ENCODE measurements at places on chromosomes 5 and 9.

- no peak for DNase-seq
Measured at GRCh38 chr9:85404911-85405565, 336.7 kb downstream of the AGTPBP1 start.

GRCh38 chr5:101009758-101010519, 106.9 kb upstream of the ST8SIA4 start:
- DNase-seq: no peak

DNA sequence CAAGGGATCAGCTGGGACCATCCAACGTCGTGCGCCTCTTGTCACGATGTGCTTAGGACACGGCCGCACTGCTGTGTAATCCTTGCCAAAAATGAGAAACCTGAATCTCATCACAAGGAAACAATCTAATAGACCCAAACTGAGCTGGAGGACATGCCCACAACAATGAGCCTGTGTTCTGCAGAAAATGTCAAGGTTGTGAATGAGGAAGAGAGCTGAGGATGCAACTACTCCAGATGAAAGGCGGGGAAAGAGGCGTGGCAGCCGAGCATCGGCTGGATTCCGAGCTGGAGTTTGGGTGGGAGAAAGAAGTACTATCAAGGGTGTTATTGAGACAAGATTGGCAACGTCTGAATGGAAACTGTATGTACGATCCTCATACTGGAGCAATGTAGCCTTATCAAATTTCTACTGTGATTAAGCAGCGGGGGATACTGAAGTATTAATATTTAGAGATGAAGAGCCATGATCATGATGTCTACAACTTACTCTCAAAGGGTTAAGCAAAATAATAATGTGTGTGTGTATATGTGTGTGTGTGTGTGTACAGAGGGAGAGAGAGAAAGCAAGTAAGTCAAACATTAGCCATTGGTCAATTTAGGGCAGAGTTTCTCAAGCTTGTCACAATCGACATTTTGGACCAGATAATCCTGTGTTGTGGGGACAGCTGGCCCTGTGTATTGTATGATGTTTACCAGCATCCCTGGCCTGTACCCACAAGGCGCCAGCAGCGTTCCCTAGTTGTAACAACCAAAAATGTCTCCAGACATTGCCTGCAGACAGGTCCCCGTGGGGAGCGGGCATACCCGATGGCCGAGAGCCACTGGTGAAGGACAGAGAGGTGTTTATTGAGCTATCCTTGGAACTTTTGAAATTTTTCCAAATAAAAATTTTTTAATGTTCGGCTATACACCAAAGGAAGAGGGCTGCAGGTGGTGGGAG, 46.5 kb downstream of the DUSP1 start:
- no peak for DNase-seq

DNA sequence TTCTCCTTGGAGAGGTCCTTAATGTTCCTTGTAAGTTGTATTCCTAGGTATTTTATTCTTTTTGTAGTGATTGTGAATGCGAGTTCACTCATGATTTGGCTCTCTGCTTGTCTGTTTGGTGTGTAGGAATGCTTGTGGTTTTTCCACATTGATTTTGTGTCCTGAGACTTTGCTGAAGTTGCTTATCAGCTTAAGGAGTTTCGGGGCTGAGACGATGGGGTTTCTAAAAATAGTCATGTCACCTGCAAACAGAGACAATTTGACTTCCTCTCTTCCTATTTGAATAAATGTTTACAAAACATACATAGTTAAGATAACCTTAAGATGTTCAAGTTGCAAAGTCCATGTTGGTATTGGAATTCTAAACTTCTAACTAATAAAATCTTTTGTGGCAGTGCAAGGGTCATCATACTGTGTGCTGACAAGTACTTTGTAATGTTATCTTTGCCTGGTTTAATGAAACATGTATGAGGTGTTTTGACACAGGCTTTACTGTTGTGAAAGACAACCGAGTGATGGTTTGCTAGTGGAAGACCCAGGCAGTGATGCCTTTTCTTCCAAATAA, 286.2 kb downstream of the MRPS30 start:
- DNase-seq: no peak

DNA sequence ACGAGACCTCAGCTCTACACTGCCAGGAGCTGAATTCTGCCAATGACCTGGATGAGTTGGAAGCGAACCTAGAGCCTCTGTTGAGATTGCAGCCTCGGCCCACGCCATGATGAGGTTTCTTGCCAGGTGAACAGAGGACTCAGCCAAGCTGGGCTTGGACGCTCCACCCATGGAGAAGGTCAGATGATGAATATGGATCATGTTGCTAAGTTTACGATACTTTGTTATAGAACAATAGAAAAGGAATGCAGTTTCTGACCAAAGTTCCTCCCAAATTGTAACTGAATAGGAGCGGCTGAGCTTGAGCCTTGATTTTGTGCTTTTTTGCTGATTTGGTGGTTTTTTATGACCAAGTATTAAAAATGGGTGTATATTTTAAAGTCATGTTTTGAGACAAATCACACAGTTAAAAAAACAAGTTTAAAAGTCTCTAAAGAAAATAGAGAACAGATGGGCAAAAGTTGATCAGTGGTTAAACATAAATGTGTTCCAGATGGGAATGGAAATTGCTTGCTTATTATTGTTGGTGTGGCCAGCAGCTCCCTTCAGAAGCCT, 32.9 kb downstream of the ROPN1L start:
- no peak for DNase-seq

DNA sequence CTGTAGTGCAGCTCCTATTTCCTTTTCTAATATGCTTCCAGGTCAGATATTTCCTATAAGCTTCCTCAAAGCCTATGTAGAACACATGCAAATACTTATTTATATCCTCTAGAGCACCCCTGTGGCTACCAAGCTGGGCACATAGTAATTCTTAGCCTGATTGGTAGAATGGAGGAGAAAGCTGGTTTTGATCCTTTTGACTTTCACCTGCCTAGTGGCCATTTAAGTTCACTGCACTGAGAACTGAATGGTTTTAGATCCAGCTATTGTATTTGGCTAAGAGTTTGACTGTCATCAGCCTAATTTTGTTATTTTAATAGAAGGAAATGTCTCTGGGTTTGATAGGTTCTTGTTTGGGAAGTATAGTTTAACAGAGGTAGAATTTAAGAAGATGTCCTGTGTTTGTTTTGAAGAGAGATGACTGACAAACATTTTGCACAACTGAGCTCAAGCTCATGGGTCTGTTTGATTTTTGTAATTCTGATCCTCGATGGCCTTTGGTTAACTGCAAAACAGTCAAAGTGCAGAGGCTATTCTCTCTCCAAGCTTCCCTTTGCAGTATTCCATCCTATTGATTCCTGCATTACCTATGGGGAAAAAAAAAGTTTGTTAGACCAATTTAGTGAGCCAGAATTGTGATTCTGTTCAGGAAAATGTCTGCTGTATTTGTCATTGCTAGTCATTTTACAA, 85.4 kb downstream of the KCNN2 start:
- no peak for DNase-seq

DNA sequence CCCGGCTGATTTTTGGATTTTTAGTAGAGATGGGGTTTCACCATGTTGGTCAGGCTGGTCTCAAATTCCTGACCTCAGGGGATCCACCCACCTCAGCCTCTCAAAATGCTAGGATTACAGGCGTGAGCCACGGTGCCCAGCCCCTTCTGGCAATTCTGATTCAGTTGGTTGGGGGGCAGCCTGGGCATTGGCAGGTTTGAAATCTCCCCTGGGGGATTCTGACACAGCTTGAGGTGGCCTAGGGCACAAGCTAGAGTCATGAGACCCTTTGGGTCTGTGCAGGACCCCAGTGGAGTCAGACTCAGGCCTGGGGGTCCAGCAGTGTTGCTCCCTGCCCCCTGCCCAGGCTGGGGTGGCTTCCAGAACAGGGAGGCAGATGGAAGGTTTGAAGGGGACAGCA, 239.8 kb downstream of the PBX3 start:
- no peak for DNase-seq

DNA sequence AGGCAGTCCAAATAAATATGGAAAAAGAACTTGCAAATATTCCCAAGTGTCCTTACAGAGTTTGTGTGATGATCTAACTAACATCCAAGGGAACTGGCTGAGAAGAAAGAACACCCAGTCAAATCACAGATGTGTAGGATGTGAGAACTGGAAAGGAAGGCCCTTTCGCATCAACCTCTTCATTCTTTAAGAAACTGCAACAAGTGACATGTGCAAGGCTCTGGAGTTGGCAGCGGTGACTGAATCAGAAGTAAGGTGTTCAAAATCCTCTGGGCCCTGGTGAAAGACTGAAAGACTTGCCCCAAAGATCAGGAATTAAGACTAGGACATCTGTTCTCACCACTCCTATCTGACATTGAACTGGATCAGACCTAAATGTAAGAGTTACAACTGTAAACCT, 88.7 kb downstream of the RAPGEF1 start:
- no peak for DNase-seq

DNA sequence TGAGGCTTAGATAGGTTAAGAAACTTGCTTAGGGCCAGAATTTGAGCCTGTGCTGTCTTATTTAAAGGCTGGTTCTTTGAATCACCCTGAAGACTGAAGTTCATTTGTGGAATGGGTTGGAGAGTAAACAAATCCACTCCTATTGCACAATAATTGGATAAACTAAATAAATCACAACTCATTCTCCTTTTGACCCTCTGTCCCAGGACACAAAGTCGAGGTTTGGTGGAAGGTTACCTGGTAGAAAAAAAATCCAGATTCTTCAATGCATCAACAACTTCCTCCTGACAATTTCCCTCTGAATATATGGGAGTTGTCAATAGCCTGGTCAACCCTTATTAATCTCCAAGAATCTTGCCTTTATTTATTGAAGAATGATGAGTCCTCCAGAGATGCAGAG, 28.9 kb downstream of the TBC1D2 start:
- no peak for DNase-seq

- no peak for DNase-seq
Measured at GRCh38 chr5:138264183-138264582, 10.2 kb downstream of the GFRA3 start.

GRCh38 chr9:6619909-6620308, 25.6 kb downstream of the GLDC start:
- no peak for DNase-seq

GRCh38 chr5:136086783-136087566, 45.7 kb upstream of the SMAD5 start:
- no peak for DNase-seq

DNA sequence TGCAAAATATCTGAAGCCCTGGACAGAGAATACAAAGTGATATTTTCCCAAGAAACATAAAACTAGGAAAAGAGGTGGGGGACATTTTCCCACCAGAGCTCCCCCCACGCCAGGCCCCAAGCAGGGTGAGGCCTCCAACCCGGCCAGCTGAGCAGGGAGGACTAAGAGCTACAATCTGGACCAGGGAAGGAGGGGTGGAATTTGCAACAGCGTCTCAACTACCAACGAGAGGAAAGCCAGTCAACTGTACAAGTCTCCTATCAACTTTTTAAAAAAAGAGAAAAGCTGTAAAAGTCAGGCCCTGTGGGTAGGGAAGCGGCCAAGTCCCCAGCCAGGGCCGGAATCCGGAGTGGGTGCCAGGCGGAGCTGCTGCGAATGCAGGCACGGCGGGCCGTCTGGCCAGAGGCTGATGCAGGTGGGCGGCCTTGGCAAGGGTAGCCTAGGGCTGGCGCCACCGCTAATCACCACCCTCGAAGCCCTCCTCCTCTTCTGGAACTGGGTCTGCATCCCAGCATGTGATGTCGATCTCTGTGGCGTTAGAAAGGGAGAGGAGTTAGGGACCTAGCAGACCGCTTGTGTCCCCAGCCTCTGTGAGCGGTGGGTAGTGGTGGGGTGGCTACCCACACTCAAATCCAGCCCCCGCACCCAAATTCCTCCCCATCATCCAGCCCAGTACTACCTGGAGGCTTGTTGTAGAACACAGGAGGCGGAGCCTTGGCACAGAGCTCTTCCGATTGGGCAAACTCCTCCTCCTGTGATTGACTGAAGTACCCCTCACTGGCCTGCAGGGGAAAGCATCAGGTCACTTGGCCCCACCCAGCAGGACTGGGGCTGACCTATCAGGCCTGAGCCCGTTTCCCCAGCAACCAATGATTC, 10.6 kb downstream of the PRR7 start:
- peak; percentile 93 for DNase-seq

- no peak for DNase-seq
Measured at GRCh38 chr5:157582731-157583620, 7.4 kb upstream of the ADAM19 start.

DNA sequence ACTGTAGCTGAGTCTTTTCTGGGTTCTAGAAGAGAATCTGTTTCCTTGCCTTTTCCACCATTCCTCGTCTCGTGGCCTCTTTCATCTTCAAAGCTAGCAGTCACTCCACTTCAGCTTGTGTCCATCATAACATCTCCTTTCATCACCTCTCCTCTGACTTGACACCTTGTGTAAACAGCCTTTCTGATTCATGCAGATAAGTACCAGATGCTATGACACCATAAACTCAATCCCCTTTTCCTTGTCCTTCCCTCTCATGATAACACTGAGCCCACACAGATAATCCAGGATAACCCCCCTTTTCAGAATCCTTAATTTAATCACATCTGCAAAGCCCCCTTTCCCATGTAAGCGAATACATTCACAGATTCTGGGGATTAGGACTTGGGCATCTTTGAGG, 95.5 kb downstream of the SNX24 start:
- no peak for DNase-seq

DNA sequence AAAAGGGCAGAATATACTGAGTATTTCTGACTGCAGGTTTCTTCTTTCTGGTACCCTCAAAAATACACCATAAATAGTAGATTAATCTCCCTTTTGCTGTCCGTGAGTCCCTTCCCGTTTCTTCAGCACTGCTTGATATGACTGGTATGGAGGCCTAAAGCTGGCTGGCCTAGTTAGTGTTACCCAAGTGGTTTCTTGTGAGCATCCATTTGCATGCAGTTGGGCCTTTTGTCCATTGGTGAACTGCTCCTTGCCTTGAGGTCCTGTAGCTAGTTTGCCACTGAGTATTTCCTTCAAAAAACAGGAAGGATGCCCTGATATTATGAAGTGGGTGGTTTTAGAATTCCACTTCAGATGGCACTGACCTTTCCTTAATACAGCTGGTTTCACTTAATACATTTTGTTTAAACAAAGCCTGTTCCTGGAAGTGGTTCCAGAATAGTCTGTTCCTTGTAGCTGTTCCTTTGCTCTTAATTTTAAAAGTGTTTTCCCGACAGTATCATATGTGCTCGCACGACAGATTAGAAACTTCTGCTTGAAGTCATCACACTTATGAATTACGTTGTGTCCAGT, 40.0 kb upstream of the ABL1 start:
- DNase-seq: no peak

- peak; percentile 10 for DNase-seq
Measured at GRCh38 chr5:137252512-137252911, 246.6 kb downstream of the SPOCK1 start.

GRCh38 chr9:677461-678097, 163.9 kb upstream of the DMRT1 start:
- no peak for DNase-seq

GRCh38 chr9:124040935-124041816, 29.6 kb downstream of the LHX2 start:
- no peak for DNase-seq

- no peak for DNase-seq
Measured at GRCh38 chr9:81244631-81245030, 444.7 kb downstream of the TLE1 start.

DNA sequence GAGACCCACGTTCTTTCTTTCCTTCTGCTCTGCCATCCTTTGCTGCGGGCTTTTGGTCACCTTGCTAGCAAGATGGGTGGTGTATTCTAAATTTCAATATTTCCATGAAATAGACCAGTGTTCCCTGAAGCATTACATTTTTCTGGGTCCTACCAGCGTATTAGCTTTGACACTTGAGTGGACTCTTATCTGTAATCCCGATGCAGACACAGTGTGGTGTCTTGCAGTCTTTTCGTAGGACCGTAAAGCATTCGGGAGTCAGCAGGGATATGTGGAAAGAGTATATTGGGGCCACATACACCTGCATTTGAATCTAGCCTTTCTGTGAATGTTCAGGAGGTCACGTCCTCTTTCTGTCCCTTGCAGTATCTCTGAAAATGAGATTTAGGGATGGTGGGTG, 124.7 kb upstream of the CPEB4 start:
- DNase-seq: no peak

- DNase-seq: no peak
Measured at GRCh38 chr5:14744296-14745187, 80.0 kb downstream of the OTULIN start.
